ENCODE measurements at places on chromosomes 3 and 15. TPM values are rescaled to one million over a fixed set of nuclear protein-coding genes. Genes with fewer than 3 reads are reported as not detected.

DNA sequence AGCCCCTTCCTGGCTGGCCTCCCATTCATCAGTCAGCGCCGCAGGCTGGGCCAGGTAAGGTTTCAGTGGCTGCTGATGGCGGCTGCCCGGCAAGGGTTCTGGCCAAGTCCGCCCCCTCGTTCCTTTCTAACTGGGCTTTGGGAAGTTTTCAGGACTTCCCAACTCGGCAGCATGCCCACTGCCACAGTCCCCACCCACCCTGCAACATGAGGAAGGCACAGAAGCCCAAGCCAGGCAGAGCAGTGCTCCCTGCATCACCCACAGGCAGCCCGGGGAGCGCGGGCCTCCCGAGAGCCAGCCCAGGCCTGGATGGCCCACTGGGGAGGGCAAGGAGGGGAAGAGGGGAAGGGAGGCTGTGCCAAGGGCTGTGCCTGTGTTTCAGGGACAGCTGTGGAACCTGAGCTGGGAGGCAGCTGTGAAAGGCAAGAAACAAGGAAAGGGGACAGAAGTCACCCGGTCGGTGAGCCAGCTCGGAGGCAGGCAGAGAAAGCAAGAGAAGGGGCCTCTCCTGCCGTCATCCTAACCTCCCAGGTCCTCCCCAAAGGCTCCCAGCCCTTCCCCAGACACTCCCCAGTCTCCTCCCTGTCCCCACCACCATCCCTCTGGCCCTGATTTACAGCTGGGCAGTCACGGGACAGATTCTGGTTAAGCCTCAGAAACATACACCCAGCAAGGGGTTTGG, 73.9 kb downstream of the CPN2 start:
- H3K4me3 ChIP-seq, result no peak overlapping the region
- H3K36me3 ChIP-seq, result no peaks in the 10 kb centered on the region
- H3K4me1 ChIP-seq, result peaks cover 4% of the 10 kb centered on the region
- no peak overlapping the region for H3K27ac ChIP-seq

GUCA1C gene
- not detected for total RNA-seq

DNA sequence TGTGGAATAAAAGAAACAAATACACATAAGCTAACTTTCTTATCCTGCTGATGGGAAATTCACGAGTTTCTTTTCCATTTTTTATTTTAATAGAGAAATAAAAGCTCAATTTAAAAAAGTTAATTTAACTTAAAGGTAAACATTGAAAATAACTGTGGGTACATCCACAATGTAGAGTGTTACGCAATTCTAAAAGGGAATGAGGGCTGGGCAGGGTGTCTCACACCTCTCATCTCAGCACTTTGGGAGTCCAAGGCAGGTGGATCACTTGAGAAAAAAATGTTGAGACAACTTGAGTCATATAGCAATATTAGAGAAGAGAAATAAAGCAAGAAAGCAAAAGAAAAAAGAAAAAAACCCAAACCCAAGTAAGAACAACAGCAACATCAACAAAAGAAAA, 207.0 kb downstream of the DIPK2A start:
- no peak overlapping the region for H3K4me3 ChIP-seq
- no peak for DNase-seq
- H3K27me3 ChIP-seq, result no peaks in the 10 kb centered on the region
- no peaks in the 10 kb centered on the region for H3K36me3 ChIP-seq

GJD2 gene
- total RNA-seq, result not detected

GRCh38 chr3:14118400-14119381, 6.0 kb downstream of the CHCHD4 start:
- peaks cover 11% of the 10 kb centered on the region for H3K4me1 ChIP-seq
- peaks cover 12% of the 10 kb centered on the region for H3K36me3 ChIP-seq
- DNase-seq, result peak; percentile 91

SLITRK3 gene
- total RNA-seq, result 0.68 TPM

DNA sequence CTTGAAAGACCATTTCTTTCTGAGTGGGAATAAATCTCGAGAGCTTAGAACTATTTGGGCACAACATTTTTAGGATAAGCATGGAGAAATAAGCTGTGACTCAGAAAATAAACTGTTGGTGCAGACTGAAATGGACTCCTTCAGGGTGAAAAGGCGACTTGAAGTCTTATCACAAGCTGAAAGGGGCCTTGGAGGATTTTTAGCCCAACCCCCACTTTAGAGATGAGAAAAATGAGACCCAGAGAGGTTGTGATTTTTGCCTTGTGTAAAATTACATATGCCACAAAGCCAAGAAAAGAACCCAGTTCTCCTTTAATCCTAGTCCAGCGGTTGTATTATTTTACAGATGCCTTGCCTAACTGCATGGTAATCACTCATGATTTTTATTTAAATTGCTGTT, 1.5 kb downstream of the ATP1B3 start:
- H3K4me1 ChIP-seq, result peaks cover 6% of the 10 kb centered on the region
- DNase-seq, result peak; percentile 34
- H3K27ac ChIP-seq, result no peak overlapping the region
- H3K36me3 ChIP-seq, result no peaks in the 10 kb centered on the region
- no peaks in the 10 kb centered on the region for H3K27me3 ChIP-seq
- no peak overlapping the region for H3K4me3 ChIP-seq

- H3K36me3 ChIP-seq, result no peaks in the 10 kb centered on the region
- H3K4me1 ChIP-seq, result no peaks in the 10 kb centered on the region
- no peak overlapping the region for H3K27ac ChIP-seq
- DNase-seq, result no peak
These were observed 992.4 kb downstream of the NAALADL2 start for GRCh38 chr3:175851541-175851940.

- no peaks in the 10 kb centered on the region for H3K36me3 ChIP-seq
- no peak for DNase-seq
- no peaks in the 10 kb centered on the region for H3K27me3 ChIP-seq
These were observed 32.1 kb downstream of the KY start for GRCh38 chr3:134618478-134619300.

KLHDC8B gene
- total RNA-seq, result 32.0 TPM

RAB43 gene
- 9.4 TPM for total RNA-seq

DNA sequence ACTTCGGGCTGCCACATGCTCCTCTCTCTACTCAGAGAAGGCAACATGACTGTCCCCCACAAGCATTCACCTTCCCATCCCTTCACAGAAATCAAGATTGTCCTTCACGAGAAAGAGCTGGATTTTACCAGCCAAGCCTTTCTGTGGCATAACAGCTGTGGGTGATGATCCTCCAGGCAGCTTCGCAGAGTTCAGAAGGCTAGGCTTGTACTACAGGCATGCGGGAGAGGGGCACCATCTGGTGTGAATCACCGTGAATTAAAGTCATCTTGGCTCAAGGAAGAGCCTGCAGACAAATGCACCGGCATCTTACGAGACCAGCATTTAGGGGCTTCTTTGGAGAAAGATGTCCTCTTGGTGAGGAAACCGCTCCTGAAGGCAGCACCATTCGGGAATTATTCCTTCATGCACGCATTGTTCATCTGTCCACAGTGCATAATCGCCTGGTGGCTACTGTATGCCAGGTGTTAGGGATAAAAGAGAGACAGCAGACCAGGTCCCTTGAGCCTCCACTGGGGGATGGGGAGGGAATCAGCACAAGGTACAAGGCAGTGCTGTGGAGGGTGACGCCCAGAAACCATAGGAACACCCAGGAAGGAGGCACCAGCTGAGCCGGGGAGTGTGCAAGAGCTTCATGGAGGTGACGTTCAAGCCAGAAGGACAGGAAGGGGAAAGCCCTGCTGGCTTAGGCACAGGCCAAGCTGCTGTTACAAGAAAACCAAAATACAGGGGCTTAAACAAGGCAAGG, 108.6 kb downstream of the TMEM266 start:
- no peaks in the 10 kb centered on the region for H3K27me3 ChIP-seq
- no peaks in the 10 kb centered on the region for H3K36me3 ChIP-seq

- no peak overlapping the region for H3K4me3 ChIP-seq
- H3K27me3 ChIP-seq, result no peaks in the 10 kb centered on the region
- peak overlapping the region; percentile 82 for H3K27ac ChIP-seq
- peaks cover 20% of the 10 kb centered on the region for H3K36me3 ChIP-seq
- peak; percentile 42 for DNase-seq
These were observed 8.4 kb downstream of the NBEAL2 start for GRCh38 chr3:46987743-46988401.

ARNT2 gene
- 4.5 TPM for total RNA-seq

GRCh38 chr3:84194029-84194428, 764.8 kb upstream of the CADM2 start:
- no peak for DNase-seq
- H3K4me3 ChIP-seq, result no peak overlapping the region
- no peaks in the 10 kb centered on the region for H3K27me3 ChIP-seq
- H3K27ac ChIP-seq, result no peak overlapping the region

DNA sequence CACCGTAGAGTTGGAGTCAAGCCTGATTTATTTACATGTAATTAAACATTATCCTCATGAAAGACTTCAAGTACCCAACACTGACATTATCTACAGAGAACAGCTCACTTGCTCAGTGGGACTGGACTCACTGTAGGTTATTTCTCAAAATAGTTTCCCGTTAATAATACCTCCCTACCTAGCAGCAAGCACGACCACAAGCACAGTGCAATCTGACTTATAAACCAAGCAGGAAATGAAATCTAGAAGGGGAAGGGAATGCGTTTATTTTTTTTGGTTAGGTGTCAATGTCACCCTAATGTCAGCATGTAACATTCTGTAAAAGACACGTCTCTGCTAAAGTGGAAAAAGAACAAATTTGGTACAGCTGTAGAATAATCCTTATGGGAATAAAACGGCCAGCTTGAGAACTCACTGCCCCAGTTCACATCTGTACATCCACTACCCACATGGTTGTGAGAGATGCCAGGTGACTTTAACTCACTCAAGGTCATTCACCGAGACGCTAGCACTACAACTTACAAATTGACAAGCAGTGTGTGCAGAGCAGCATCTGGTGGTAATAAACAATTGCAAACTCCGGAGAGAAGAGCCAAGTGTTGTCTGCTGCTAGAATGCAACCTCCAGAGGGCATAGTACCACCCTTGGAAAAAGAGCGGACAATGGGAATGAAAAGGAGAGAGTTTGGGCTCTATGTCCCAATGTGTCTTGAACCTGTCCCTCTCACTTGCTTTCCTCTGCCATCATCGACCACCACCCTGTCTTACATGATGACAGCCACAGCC, 242.5 kb downstream of the CADPS start:
- no peak overlapping the region for H3K27ac ChIP-seq
- no peak overlapping the region for H3K4me3 ChIP-seq
- H3K27me3 ChIP-seq, result peaks cover 9% of the 10 kb centered on the region

- H3K36me3 ChIP-seq, result peaks cover 2% of the 10 kb centered on the region
- H3K4me1 ChIP-seq, result no peaks in the 10 kb centered on the region
- no peaks in the 10 kb centered on the region for H3K27me3 ChIP-seq
- no peak overlapping the region for H3K27ac ChIP-seq
- no peak for DNase-seq
These were observed 38.0 kb downstream of the BBS4 start for GRCh38 chr15:72724028-72724427.

DNA sequence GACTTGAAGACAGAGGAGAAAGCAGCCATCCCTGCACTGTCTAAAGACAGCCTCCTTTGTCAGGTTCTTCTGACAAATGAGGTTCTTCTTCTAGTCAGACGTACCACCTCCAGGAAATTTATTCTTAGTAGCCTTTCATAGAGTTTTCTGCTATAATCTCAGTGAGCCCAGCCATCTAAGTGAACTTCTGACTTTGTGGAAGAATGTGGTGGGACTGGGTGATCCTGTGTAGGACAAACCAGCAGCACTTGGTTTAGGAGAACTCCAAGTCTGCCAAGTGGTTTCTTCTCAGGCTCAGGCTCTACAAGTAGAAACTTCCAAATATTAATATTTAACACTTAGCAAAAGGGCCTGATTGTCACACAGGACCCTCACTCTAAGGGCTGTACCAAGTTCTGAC, 52.1 kb downstream of the TIPARP start:
- peaks cover 6% of the 10 kb centered on the region for H3K4me1 ChIP-seq
- no peak for DNase-seq
- no peak overlapping the region for H3K27ac ChIP-seq

WNT5A gene
- total RNA-seq, result 16.4 TPM

DNA sequence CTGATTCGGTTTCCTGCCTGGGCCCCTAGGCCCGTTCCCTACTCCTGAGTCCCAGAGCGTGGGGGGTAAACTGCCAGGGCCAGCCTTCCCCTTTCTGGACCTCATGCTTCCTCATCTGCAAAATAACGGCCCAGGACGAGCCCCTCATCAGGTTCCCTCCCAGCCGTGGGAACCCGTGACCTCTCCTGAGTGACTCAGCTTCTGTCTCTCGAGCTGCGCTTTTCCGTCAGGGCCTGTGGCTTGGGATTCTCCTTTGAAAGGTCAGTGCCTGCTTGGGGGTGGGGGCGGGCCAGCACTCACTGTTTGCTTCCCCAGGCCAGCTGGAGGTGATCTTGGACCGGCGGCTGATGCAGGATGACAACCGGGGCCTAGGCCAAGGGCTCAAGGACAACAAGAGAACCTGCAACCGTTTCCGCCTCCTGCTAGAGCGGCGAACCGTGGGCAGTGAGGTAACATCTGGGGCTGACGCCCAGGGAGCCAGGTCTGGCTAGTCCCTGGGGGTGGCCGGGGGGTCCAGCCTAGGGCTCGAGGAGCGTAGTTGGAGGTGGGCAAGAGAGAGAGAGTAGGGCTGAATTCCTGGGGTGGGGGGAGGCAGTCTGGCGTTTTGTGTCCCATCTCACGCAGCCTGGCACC, 12.8 kb downstream of the MAN2A2 start:
- H3K27me3 ChIP-seq, result no peaks in the 10 kb centered on the region
- H3K4me1 ChIP-seq, result no peaks in the 10 kb centered on the region
- DNase-seq, result no peak

DNA sequence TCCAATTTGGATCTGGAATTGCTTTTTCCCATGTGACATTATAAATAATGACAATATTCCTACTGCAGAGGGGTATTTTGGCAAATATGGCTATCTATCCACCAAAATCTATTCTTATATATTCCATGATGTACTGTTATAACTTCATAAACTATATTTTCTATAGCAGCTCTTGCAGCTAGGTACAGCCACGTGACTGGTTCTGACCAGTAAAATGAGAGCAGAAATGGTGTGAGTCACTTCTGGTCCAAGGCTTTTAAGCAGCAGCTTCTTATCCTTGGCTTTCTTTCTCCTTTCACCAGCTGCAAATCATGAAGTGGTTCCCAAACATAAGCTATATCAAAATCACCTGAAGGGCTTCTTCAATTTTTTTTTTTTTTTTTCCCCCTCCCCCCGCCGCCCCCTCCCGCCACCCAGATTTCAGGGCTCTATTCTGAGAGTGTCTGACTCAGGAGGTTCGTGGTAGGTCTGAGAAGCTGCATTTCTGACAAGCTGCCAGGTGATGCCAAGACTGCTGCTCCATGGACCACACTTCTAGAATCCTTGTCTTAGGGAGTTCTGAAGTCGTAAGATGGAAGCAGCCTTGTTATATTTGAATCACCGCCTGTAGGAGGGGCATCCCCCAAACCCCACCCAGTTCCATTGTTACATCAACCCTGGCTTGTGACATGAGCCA, 357.5 kb downstream of the CHST2 start:
- no peak overlapping the region for H3K27ac ChIP-seq
- H3K4me3 ChIP-seq, result no peak overlapping the region
- peaks cover 2% of the 10 kb centered on the region for H3K4me1 ChIP-seq
- no peaks in the 10 kb centered on the region for H3K27me3 ChIP-seq
- DNase-seq, result no peak

- H3K4me1 ChIP-seq, result no peaks in the 10 kb centered on the region
- H3K36me3 ChIP-seq, result peaks cover 4% of the 10 kb centered on the region
- DNase-seq, result peak; percentile 15
- H3K27ac ChIP-seq, result peak overlapping the region; percentile 85
- no peak overlapping the region for H3K4me3 ChIP-seq
These were observed 37.6 kb downstream of the TMCC1 start for GRCh38 chr3:129855832-129856419.
